CD4-positive, alpha-beta T cell treated with Interleukin-10 for 1 hour (primary cell): ENCODE measurements at places on chromosomes 11 and 22.

GRCh38 chr11:12019337-12019736, 10.9 kb upstream of the DKK3 start:
- DNase-seq, result no peak

- no peak for DNase-seq
These were observed 23.5 kb downstream of the DRICH1 start for GRCh38 chr22:23608583-23608982.

DNA sequence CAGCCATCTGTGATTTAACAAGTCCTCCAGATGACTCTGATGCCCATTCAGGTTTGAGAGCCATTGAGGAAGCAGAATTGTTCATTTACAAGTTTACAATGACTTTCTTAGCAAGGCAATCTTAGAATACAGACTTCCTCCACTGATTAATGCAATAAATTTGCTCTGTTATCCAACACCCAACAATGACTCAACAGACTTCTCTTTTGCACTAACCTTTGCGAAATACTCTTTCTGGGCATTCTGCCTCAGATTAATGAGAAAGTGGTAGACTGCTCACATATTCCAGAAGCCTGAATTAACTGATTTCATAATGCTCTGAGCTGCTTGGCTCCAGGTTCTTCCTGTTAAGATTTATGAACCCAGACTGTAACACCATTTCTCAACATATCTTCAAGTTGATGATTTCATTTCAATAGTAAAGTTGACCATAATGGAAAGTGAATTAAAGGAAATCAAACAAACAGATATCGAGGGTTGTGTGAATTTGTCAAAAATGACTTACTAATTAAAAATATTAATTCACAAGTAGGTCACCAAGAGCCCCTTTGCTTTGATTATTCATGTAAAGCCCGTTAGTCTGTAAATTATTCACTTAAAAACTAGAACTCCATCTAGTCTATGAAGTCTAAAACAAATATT, 70.5 kb upstream of the BLID start:
- no peak for DNase-seq

DNA sequence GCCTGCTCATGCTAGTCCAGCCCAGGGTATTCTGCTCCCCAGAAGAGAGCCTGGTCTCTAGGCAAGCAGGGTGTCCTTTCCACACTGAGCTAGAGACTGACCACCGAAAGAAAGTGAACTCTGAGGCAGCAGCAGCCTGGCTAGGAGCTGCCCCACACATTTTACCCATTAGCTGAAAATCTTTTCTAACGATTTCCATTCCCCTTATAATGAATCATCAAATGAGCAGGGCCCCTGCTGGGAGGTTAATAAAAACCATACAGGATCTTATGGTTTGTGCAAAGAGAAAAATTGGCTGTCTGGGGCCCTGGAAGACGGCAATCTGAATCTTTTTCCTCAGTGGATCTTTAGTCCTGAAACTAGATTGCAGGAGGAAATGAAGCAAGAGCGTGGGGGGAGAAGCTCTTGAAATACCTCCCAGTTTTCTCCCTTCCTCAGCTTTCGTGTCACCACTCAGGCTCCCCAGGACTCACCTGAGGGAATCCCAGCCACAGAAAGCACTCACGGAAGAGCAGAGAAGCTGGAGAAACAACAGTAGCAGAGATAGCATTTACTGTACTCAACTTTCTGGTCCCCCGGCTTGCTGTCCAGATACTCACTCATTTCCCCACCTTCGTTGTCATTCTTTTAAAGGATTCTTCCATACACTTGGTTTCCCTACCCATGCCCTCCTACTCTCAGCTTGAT, 74.7 kb upstream of the CD44 start:
- no peak for DNase-seq

GRCh38 chr11:116035977-116036376, 531.8 kb upstream of the CADM1 start:
- no peak for DNase-seq

GRCh38 chr11:26730414-26731083, 8.7 kb upstream of the SLC5A12 start:
- DNase-seq, result no peak

DNA sequence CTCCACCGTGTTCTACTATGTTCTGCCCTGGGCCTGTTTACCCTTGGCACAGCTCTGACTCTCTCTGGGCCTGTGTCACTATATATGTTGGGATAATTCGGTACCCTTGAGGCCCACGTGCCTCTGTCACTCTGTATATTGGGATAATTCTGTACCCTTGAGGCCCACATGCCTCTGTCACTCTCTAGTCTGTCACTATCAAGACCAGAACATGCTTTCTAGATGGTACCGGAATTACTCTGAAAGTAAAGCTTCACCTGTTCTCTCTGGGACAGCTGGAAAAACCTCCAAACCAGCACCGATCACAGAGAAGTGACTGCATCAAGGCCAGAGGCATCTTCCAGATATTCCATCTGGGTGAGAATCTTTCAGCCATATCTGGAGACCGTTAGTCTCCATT, 9.3 kb upstream of the FCHSD2 start:
- no peak for DNase-seq

GRCh38 chr11:34160049-34160721, 54.8 kb downstream of the NAT10 start:
- DNase-seq, result no peak

DNA sequence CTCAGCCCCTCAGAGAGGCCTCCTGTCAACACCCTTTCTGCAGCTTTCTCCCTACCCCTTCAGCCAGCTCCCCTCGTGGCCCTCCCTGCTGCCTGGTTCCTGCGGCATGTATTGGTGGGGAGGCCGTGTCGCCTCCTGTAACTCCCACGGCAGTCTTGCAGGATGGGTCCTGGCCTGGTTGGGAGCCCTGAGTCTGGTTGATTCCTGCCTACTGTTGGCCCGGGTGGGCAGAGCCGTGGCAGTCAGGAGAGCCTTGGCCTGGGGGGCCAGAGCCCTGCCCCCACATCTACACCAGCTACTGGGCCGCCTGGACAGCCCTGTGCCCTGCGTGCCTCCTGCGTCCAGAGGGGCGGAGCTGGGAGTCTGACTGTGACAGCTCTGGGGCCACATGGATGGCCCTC, 30.3 kb upstream of the GRAMD4 start:
- no peak for DNase-seq

DNA sequence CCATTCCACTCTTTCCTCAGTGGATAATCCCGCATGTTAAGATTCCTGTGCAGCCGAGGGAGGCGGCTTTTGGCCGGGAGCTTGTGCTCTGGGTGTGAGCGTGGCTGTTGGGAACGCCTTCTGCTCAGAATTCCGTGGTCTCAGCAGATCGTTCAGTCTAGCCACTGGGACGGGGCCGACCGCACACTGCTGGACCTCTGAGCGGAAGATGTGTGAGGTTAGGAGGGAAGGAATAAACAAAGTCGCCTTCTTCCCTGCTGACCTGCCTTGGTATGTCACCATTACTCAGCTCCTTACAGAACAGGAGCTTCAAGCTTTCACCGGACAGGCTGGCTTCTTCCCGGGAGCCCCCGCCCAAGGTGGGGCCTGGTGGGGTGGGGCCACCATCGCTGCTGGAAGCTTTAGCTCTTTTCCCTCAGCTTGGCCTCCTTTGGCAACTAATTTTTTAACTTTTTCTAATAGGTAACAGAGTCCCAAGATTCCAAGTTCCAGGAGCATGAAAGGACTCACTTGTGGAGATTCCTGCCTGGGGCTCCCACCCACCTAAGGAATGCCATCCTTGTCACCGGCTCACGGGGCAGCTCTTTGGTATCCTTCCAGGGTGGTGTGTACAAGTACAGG, 22.5 kb upstream of the SEPTIN5 start:
- DNase-seq, result no peak

- no peak for DNase-seq
These were observed 83.9 kb downstream of the NCAM1 start for GRCh38 chr11:113045146-113045545.

GRCh38 chr11:113531575-113532451, 56.6 kb upstream of the DRD2 start:
- no peak for DNase-seq

GRCh38 chr11:124481365-124482323, 36.1 kb upstream of the OR8B8 start:
- DNase-seq, result no peak

DNA sequence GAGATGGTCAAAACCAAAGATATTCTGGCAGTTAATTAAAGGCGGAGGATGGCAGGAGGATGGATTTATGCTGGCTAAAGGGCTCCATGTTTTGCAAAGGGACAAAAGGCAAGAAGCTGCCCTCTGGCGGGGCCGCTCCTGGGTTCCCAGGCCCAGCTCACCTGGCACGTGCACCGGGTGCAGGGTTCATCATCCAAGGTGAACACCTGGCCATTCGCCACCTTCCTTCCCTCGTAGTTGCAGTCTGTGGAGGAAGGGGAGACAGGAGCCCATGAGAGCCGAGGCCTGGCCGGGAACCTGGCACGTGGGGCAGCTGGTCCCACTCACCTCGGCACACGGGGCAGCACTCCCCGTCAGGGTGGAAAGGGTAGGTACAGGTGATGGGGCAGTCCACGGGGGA, 23.8 kb downstream of the PGA5 start:
- DNase-seq, result no peak

DNA sequence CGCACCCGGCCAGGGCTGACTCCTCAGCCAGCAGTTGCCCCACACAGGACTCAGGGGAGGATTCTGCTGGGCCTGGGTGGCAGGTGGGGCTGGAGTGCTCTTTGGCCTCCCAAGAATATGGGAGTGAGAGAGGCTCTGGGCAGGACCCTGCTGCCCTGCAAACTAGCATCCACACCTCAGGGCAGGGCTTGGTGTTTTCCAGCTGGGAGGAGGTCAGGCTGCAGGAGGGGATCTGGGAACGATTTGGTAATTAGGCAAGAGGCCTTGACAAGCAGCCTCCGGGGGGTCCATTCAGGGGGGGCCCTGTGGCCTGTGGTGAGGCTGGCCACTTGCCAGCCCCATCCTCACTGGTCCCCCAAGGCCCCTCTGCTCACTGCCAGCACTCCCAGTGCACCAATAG, 35.8 kb downstream of the WNT11 start:
- DNase-seq, result no peak

GRCh38 chr22:35426801-35427140, 26.8 kb downstream of the MCM5 start:
- no peak for DNase-seq

DNA sequence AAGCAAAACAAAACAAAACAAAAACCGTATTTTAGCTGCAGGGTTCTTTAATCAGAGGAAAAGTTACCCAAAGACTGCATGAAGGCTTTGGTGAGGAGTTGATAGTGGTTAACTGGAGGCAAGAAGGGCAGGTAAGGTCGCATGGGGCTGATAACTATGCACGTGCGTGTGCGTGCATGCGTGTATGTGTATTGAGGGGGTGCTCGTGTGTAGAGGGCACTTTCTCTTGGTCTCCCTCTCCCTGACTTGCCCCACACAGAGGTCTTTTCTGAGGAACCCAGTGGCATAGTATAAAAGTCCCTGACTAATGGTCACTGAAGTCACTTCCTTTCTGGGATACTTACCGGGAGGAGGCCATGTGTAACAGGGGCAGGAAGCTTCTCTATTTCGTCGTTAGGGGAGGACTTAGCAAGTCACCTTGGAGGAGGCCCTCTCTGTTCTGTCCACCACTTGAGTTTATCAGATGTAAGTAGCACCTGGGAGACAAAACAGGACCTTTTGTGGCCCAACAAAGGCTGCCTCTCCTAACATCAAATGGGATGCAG, 20.1 kb upstream of the FCHSD2 start:
- DNase-seq, result no peak

- no peak for DNase-seq
These were observed 56.5 kb upstream of the ARHGAP32 start for GRCh38 chr11:129248618-129249017.

GRCh38 chr11:72805216-72805615, 9.0 kb upstream of the ATG16L2 start:
- DNase-seq, result no peak

- DNase-seq, result no peak
These were observed 2.4 kb downstream of the OOSP4A start for GRCh38 chr11:59966201-59966600.

- no peak for DNase-seq
These were observed 18.1 kb upstream of the EFCAB6 start for GRCh38 chr22:43829904-43830851.

- no peak for DNase-seq
These were observed 48.2 kb downstream of the MAPK1 start for GRCh38 chr22:21819183-21819770.

DNA sequence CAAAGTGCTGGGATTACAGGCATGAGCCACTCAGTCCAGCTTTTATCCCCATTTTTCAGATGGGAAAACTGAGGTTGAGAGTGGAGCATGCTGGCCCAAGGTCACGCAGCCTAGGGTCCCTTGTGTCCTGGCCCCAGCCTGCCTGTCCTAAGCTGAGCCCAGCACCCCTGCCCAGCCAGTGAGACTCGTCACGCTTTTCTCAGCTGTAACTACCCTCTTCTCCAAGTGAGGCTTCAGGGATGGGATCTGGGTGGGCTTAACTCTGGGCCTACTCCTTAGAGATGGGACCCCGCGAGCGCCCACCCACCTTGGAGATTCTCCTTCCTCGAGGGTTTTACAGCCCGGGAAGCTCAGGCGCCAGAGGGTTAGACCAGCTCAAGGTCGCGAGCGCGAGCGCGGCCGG, 390 bp upstream of the TMEM151A start:
- DNase-seq, result no peak

GRCh38 chr11:18265949-18266348, at the start of gene SAA1:
Gene SAA1, plus strand, starts transcription at chr11:18266264. Its CDS starts 624 bp downstream, at chr11:18266888.
- no peak for DNase-seq

- DNase-seq, result peak; percentile 56
These were observed 5.3 kb downstream of the ADA2 start for GRCh38 chr22:17213976-17214375.

- DNase-seq, result peak; percentile 68
These were observed 11.7 kb upstream of the SORL1-AS1 start for GRCh38 chr11:121464352-121464946.

GRCh38 chr11:6620636-6621035, 1.4 kb upstream of the TPP1 start:
- DNase-seq, result no peak

- peak; percentile 15 for DNase-seq
These were observed 9.3 kb downstream of the SLC37A2 start for GRCh38 chr11:125072218-125072960.

DNA sequence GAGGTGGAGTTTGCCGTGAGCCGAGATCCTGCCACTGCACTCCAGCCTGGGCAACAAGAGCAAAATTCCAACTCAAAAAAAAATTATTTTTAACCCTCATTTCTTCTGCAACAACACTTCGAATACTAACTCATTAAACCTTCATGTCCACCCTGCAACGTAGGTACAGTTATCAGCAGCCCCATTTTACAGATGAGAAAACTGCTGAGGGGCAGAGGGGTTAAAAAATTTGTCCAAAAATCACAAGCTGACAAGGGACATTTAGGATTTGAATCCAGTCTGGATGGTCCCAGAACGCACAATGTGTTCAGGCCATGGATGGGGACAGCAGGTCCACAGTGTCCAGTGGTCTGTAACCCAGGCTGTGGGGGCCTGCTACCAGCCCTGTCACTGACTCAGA, 29.0 kb downstream of the RHOD start:
- no peak for DNase-seq
